Stimulated activated memory B cell treated with anti-CD40 and anti-IgM and Interleukin-4, amounts not matched to agents 10 μg/mL and 1 μg/mL and 100 μg/mL, for 72 hours (primary cell): ENCODE measurements at places on chromosomes 6 and 20.

GRCh38 chr6:113846577-113846976 lies 10.6 kb upstream of the MARCKS start:
- H3K27ac ChIP-seq: peak overlapping the region; percentile 7
- H3K36me3 ChIP-seq: no peaks in the 10 kb centered on the region
- ATAC-seq: no peak
- H3K27me3 ChIP-seq: no peaks in the 10 kb centered on the region

GRCh38 chr6:127893541-127893940 lies 7.3 kb downstream of the THEMIS start:
- no peaks in the 10 kb centered on the region for H3K27me3 ChIP-seq
- ATAC-seq: no peak
- no peak overlapping the region for H3K4me3 ChIP-seq
- no peaks in the 10 kb centered on the region for H3K36me3 ChIP-seq
- no peak overlapping the region for H3K27ac ChIP-seq
- no peaks in the 10 kb centered on the region for H3K4me1 ChIP-seq

GRCh38 chr20:44093249-44093582 lies 93.8 kb downstream of the JPH2 start:
- peaks cover 48% of the 10 kb centered on the region for H3K27me3 ChIP-seq
- no peaks in the 10 kb centered on the region for H3K4me1 ChIP-seq
- no peak overlapping the region for H3K27ac ChIP-seq
- no peaks in the 10 kb centered on the region for H3K36me3 ChIP-seq

- ATAC-seq: no peak
- H3K4me1 ChIP-seq: peaks cover 22% of the 10 kb centered on the region
- no peak overlapping the region for H3K27ac ChIP-seq
- no peaks in the 10 kb centered on the region for H3K36me3 ChIP-seq
These were observed 354.1 kb upstream of the ARID1B start for GRCh38 chr6:156423075-156423474.

DNA sequence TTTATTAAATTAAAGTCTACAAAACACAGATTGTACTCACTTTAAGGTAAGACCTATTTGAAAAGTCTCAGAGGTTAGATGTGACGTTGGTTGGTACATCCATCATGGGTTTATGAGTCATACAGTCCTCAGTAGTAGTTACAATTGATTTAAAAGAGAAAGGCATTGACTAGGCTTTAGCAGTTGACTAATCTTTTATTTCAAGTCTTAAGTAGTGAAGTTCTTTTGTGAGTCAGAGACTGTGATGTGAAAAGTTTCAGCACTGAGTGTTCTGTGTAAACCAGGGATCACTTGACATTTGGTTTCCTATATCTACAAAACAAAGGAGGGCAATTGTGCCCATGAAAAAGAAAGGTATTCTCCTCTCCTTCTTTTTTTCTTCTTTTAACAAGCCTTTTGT lies 221.3 kb downstream of the GRIK2 start:
- H3K27ac ChIP-seq: no peak overlapping the region
- H3K27me3 ChIP-seq: no peaks in the 10 kb centered on the region
- no peak overlapping the region for H3K4me3 ChIP-seq
- H3K36me3 ChIP-seq: no peaks in the 10 kb centered on the region

DNA sequence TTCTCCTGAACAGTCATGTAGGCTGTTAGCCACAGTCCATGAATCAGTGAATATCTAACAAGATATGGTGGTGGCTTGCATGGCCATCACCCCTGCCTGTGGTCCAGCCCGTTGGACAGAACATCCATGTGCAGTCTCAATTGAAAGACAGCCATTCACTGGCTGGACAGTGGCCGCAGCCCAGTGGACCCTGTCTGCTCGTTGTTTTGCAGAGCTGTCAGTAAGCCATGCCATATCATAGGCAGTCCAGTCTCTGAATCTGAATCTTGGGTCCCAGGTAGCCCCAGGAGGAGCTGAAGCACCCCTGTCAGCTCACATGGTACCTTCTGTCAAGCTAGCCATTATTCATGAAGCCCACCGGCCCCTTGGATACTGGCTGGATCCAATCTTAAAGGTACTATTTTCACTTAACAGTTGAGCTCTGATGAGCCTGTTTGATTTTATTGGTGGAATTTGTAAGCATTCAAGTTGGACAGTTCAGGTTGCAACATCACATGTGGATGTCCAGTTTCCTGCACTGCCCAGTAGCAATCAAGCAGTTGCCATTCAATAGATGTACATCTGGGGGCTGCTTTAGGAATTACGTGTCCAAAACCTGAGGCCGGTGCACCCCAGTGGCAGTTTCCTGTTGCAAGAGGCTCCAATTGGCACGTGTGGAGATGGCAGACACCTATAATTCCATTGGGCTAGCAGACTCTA lies 37.8 kb downstream of the SERPINB1 start:
- ATAC-seq: no peak
- H3K27ac ChIP-seq: no peak overlapping the region
- no peak overlapping the region for H3K4me3 ChIP-seq
- H3K27me3 ChIP-seq: no peaks in the 10 kb centered on the region
- peaks cover 20% of the 10 kb centered on the region for H3K36me3 ChIP-seq
- peaks cover 6% of the 10 kb centered on the region for H3K4me1 ChIP-seq

GRCh38 chr6:157143171-157143889 lies 180.0 kb downstream of the TMEM242 start:
- no peaks in the 10 kb centered on the region for H3K4me1 ChIP-seq
- peaks cover 44% of the 10 kb centered on the region for H3K36me3 ChIP-seq
- no peaks in the 10 kb centered on the region for H3K27me3 ChIP-seq
- ATAC-seq: no peak

- no peaks in the 10 kb centered on the region for H3K27me3 ChIP-seq
- H3K4me1 ChIP-seq: peaks cover 50% of the 10 kb centered on the region
- H3K36me3 ChIP-seq: peaks cover 17% of the 10 kb centered on the region
- peak; percentile 91 for ATAC-seq
These were observed at the start of gene NELFCD for GRCh38 chr20:58980711-58981627. Gene NELFCD, plus strand, starts transcription at chr20:58981256. Its CDS starts 54 bp downstream, at chr20:58981310.

DNA sequence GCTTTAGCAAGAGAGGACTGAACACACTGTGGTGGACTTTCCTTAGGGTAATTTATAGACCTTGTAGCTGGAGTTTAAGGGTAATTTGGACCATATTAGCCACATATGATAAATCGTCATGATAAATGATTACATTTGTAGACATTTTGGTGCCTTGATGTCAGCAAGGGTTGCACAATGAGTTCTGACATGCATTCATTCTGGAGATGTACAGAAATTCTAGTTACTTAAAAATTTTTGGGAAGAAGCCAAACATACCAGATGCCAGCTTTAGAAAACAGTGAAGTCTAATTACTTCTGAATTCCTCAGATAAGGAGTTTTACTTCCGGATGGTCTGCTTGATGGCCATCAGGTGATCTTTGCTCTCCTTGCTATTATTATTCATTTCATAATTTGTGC lies 653.1 kb downstream of the TBC1D32 start:
- no peaks in the 10 kb centered on the region for H3K36me3 ChIP-seq
- no peak for ATAC-seq
- H3K27ac ChIP-seq: no peak overlapping the region

DNA sequence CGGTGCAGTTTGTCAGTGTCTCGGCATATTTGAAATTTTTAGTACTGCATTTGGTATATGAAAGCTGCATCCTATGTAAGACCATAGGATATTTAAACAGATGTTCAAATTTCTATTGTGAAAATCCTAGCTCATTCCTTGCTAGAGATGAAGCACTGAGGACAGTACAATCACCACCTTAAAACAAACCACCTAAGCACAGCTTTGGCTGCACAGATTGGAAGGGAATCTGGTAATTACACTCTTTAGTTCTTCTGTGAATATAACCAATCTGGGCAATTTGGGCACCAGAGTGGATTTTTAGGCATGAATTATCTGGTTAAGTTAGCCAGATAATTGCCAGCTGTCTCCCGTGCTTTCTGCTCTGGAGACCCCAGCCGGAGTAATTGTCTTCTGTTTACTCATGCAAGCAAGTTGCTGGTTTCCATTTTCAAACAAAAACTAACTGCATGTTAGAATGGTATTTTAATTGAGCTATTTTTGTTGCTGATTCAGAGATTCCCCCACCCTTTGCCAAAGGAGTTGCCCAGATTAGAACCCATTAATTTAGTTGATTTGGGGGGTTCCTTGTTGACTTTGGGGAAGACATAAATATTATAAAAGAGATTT lies 36.9 kb downstream of the E2F3 start:
- H3K4me1 ChIP-seq: peaks cover 5% of the 10 kb centered on the region
- ATAC-seq: no peak
- H3K27me3 ChIP-seq: no peaks in the 10 kb centered on the region
- no peak overlapping the region for H3K4me3 ChIP-seq

DNA sequence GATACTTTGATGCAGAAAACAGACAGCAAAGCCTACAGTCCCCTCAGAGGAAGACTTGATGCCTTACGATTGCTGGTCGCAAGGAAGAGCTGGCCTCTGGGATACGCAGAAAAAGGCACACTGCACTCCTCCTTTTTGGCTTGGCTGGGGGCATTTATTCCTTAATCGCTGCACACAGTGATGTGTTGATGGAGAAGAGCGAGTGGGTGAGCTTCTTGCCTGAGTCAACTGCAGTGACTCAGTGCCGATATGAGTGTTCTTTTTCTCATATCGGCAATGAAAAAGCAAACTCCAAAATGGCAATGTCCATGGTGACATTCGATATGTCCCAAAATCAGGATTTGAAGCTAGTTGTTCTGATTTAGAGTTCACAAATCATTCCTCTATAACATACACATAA lies 794.8 kb downstream of the HACE1 start:
- no peaks in the 10 kb centered on the region for H3K36me3 ChIP-seq
- no peaks in the 10 kb centered on the region for H3K27me3 ChIP-seq
- no peaks in the 10 kb centered on the region for H3K4me1 ChIP-seq
- no peak for ATAC-seq

DNA sequence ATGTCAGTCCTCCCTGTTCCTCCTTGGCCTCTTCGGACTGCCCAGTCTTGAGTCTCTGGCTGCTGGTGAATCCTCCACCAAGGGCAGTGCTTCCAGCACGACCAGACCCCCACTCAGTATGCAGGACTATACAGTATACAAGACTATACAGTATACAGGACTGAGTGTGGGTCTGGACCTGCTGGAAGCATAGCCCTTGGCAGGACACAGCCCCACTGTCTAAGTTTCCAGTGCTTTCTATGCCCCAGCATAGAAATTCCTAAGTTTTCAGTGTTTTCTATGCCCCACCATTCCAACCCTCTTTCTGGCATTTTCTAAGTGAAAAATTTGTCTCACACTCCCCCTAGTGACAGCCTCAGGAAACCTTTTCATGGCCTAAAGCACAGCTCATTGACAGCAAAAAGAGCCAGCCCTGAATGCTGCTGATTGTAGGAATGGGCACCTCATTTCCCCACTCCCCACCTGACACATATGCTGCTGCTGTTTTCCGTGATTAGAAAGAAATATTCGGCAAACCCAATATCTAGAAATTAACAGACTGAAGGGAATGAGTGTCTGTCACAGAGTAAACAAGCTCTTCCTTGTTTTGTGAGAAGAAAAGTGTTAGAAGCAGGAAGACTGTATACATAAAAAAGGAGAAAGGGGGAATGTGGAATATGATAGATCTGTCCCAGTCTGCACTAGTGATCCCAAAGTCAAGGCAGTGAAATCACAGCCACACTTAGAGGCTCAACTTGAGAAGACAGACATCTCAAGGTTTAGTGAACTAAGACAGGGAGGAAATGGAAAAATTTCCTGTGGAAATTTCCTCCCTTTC lies 206.9 kb downstream of the IBTK start:
- no peak overlapping the region for H3K4me3 ChIP-seq
- no peaks in the 10 kb centered on the region for H3K36me3 ChIP-seq
- no peak overlapping the region for H3K27ac ChIP-seq

DNA sequence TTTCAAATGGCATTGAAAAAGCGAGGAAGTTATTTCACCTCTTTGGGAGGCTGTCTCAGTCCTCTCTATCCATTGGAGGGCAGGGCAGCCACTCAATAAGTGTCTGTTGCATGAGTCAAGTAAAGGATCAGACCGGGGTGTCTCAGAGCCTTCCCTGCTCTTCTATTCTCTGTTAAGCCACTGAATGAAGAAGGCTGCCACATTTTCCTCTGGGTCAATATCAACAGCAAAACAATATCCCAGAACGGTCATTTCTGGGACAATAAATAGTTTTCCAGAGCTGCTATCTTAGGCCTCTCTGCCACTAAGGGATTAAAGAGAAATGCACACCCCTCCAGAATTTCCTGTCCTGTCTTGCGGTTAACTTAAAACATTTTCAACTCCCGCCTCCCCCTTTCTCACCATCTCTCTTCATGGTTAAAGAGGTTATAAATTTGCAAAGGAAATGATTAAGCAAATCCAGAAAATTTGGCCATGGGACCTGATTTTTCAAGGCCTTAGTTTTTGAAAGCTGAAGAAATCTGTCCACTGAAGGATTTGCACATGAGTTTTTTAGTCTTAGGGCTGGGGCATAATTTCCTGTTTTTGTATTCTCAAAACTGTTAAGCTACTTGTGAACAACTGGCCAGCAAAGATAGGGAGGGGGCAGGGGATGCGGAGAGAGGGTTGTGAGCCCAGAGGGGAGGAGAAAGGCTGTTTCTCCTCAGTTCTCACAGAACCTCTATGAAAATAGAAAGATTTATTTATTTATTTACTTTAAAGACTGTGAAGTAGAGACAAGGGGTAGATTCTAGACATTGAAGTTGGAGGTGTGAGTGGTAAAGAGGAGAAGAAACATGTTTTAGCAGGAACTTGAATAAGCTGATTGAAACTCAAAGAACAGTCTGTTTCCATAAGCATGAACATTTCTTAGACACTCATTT lies 135.7 kb downstream of the BCAS1 start:
- peak; percentile 70 for ATAC-seq
- peak overlapping the region; percentile 96 for H3K27ac ChIP-seq
- H3K36me3 ChIP-seq: peaks cover 6% of the 10 kb centered on the region
